ENCODE measurements at places on chromosomes 5 and 9.
A peak's percentile ranks its signal among the peaks of the same experiment; 100 is the strongest.

GRCh38 chr9:22129133-22129532 lies 120.0 kb upstream of the CDKN2B start:
- peak; percentile 85 for DNase-seq

DNA sequence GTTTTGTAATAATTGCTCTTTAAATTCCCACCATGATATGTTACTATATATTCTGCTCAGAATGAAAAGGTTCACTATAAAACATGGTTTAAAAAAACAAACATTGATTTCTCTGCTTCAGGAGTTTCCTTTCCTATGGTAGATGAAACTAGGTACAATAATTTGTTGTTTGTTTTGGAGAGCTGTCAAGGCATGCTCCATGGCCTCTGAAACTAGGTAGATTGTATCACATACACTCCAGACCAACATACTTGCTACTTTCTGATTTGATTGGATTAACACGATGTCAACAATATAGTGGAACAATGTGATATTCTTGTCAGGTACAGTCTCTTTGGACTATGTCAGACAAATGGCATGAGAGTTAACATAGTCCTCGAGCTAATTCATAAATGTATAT lies 452.7 kb upstream of the CDH9 start:
- DNase-seq = no peak

DNA sequence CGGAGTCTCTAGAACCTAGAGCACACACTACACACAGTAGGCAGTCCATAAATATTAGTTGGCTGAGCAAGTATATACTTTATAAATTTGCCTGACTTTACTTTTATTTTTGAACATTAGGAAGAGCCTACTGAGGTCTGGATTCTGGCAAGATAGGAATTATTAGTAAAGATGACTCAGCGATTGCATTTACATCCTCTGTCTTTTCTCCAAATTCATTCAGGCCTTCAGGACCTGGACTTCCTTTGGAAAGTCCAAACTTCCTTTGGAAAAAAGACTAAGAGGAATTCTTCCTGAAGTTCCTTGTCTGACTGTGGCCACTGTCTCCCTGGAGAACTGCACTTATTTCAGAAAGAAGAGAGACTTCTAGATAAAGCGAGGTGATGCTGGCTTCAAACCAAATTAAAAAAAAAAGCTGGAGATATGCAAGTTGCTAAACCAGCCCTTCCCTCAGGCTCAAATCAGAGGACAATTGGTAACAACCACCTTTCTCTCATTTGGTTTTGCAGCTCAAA lies 251.3 kb downstream of the GAS1 start:
- DNase-seq = peak; percentile 35

DNA sequence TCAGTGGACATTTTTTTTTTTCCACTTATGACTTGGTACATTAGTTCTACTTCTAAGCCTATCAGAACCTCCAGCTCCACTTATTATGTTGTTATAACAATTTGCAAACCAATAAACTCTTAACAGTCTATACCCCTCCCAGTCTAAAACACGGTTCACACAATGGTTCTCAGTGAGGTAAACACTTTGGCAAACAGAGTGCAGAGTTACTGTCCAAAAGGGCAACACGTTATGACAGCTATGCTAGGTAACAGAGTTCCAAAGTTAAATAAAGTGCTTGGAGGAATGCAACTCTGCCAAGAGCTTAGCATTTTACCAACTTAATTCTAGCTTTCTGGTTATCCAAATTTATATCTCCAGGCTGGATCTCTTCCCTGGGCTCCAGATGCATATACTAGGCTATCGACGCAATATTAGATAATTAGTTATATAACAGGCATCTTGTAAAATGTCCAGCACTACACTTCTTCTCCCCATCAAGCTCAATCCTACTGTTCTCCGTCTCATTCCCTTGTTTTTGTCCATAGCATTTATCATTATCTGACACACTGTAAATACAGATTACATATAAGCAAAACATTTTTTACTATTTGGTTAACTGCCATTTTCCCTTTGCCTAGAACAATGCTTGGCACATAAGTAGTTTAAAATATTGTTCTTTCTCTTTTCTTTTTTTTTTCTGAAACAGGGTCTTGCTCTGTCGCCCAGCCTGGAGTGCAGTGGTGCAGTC lies 14.3 kb downstream of the FNBP1 start:
- DNase-seq = no peak

DNA sequence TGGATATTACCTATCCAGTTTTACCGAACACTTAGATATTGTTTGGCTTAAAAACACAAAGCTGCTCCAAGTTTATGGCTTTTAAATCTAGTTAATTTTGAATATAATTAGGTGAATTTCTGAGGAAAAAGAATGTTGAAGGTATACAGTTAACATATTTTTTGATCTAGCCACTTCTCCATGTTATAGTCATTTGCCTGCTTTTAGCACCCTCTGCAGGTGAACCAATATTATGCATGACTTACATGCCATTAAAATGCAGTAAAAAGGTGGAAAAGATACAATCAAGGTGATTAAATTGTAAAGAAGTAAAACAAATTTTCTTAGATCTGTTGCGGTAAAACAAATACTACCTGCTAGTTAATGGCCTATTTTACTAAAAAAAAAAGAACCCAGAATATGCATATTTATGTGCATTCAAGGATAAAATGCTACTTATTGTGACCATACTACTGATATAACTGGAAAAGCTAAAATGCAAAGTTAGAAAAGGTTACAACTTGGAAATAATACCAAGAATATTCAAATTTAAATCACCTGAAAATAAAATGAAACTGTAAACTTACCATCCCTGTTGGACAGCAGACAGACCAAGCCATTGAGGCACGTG lies 132.1 kb downstream of the AP3B1 start:
- peak; percentile 27 for DNase-seq

- DNase-seq = no peak
These were observed 15.5 kb downstream of the FGD3 start for GRCh38 chr9:92962846-92963245.

- DNase-seq = no peak
These were observed 159.5 kb upstream of the ERCC6L2 start for GRCh38 chr9:95715868-95716435.

DNA sequence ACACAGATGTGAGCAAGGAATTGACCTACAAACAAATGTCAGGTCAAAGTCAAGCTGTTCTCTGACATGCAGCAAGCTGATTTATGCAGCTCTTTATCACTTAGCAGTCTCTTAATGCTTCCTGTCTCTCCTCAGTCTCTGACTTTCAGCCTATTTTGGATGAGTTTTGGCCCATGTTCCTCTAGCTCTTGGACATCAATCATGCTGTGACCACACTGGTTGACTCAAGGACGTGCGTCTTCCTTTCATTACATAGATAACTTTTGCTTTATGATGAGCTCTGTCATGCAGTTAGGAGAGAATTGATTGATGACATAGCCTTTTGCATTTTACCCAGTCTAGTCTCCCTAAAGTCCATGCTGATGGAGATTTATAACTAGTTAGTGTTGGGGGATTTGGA lies 9.4 kb upstream of the REEP5 start:
- DNase-seq = no peak

- DNase-seq = peak; percentile 39
These were observed at the start of gene S1PR3 for GRCh38 chr9:88991066-88992034. TSS of gene S1PR3 (plus strand) at chr9:88991468. CDS start at chr9:89001201, 9,733 bp downstream.

GRCh38 chr5:174777583-174777982 lies 53.2 kb downstream of the MSX2 start:
- DNase-seq = peak; percentile 40

DNA sequence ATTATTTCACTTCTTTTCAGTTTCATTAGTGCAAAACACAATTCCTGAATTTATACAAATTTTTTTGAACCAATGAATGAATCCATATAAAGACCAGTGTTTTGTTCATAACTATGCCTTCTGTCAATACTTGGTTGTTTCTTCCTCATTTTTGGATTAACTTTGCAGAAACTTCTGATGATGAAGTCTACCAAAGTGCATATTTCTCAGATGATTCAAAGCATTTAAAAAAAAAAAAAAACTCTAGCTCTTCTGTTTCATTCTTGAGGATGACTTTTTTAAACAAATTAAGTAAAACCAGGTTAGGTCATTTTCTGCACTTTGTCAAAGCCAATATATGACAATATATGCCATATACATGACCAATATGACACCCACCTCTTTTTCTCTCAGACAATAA lies 92.6 kb downstream of the CHSY3 start:
- DNase-seq = peak; percentile 87

- DNase-seq = no peak
These were observed 8.6 kb upstream of the PHYKPL start for GRCh38 chr5:178241231-178241663.

GRCh38 chr5:55534436-55535198 lies at the start of gene PLPP1:
TSS of gene PLPP1 (minus strand) at chr5:55534964. CDS start at chr5:55534629, 335 bp downstream.
- peak; percentile 88 for DNase-seq

GRCh38 chr5:62208218-62208852 lies 97.7 kb upstream of the KIF2A start:
- no peak for DNase-seq

DNA sequence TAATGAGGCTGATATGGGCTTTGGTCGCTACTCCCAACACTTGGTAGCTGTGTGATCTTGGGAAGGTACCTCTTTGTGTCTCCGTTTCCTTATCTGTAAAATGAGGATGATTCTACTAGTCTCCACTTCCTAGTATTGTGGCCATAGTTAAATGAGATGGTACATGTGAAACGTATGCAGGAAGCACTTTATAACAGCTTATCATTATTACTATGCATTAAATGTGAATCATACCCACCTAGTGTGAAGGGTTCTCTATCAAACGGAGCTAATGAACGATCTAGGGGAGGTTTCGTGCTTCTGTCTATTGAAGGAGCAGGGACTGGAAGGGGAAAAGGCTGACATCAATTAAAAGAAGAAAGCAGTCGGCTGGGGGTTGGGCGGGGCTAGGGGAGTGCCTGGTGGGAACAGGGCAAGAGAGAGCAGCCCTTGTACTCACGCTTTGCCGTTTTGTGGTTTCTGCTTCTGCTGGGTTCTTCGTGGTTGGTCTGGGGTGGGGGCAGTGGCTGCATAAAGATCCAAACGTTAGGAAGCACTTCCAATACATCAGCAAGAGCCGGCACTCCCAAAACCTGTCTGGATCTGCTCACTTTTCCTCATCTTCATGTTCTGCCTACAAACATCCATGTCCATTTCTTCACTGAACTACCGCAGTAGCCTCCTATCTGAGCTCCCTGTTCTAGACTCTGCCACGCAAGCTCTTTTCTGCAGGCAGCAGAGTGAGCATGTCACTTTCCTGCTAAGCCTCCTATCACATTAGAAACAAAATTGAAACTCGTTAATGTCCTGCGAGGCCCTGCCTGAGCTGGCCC lies 30.8 kb downstream of the LCP2 start:
- DNase-seq = no peak

GRCh38 chr9:89360465-89360864 lies 42.2 kb downstream of the SECISBP2 start:
- no peak for DNase-seq

DNA sequence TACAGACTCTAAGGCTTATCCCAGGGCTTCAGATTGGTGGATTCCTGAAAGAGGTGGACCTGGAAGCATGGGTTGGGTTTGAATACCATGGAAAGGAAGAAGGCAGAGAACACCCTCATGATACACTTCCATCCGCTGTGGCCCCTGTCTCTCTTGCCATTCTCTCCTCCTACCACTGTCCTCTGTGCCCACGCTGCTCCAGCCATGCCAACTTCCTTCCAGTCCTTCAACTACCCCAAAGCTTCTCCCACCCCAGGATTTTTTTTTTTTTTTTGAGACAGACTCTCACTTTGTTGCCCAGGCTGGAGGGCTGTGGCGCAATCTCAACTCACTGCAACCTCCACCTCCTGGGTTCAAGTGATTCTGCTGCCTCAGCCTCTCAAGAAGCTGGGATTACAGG lies 1.7 kb upstream of the SPARC start:
- no peak for DNase-seq
